ACHN (cell line): ENCODE measurements at places on chromosomes 3 and 15.

GRCh38 chr3:514192-514591 is 317.6 kb downstream of the CHL1 start:
- DNase-seq: no peak

GRCh38 chr3:34065901-34066300 is 267.5 kb downstream of the PDCD6IP start:
- no peak for DNase-seq

DNA sequence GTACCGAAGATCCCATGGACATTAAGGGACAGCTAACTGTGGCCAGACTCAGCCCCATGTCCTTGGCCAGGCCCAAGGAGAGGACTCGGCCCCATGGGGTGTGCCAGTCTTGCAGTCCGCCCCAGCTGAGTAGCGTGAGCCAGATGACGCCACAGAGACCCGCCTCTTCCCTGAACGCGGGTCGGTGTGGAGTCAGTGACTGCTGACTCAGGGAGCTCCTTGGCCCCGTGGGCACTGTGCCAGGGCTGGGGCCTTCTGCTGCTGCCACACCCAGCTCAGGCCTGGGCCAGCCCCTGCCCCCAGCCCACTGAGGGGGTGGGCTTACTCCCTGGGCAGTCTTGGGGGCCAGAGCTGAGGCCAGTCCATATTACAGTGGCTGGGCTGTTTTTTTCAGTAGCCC is 52.8 kb downstream of the PLXNA1 start:
- DNase-seq: peak; percentile 79

- DNase-seq: no peak
Measured at GRCh38 chr3:171390051-171390941, 69.9 kb downstream of the TNIK start.

DNA sequence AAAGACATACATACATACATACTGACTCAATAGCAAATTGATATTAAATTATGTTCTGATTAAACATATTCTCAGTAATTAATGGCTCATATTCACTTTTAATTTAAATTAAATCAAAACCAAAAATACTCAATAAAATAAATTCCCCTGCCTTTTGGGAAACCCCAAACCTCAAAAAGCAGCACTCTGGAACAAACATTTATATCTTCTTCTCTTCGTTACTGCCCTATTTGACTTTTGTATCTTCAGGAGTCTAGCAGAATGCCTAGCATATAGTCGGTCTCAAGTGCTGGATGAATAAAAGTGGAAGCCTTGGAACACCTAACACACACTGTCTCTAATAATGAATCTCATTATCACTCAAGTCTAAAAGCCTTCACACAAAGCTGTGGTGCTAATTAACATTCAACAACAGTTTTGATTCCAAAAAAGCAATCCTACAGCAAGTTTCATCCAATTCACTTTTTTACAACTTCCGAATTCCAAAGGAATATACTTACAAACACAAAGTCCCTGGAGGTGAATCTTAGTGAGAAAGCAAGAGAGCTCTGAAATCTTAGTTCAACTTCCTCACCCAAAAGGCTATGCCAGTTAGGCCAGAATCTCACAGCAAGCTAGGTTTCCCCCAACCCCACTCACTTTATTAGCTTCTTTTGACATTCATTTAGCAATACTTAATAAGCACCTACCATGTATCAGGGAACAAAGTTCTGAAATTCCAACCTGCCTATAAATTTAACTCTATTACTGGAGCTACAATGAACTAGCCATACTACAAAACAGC is 35.0 kb downstream of the GSK3B start:
- no peak for DNase-seq

- DNase-seq: no peak
Measured at GRCh38 chr3:76826861-76827260, 213.0 kb upstream of the ROBO2 start.

DNA sequence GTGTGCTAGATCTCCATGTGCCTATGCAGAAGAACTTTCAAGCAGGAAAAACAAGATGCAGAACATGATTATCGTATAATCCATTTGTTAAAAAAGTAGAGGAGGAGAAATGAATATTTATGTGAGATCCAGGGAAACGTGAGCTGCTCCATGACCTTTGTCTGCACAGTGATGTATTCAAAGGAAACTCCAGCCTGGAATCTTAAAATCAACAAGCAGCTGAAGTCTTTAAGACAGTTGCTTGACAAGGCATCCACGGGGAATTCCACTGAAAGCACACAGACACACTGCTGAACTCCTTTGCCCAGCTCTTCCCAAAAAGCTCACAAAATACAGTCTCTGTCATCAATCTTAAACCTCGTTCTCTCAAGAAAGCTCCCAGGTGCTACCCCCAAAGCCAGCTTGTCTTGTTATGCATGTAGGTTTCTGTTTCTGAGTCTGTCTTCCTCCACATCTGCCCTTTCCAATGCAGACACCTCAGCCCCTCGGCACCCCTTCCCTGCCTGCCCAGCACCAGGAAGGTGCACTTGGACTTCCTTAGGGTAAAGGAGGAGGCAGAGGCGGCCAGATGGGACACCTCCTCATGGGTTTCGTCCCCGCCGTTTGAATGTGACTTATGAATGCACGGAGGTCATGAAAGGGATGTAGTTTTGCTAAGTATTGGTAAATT is 28.7 kb downstream of the LRRK1 start:
- no peak for DNase-seq

- peak; percentile 37 for DNase-seq
Measured at GRCh38 chr15:63052961-63053698, 10.6 kb downstream of the TPM1 start.

DNA sequence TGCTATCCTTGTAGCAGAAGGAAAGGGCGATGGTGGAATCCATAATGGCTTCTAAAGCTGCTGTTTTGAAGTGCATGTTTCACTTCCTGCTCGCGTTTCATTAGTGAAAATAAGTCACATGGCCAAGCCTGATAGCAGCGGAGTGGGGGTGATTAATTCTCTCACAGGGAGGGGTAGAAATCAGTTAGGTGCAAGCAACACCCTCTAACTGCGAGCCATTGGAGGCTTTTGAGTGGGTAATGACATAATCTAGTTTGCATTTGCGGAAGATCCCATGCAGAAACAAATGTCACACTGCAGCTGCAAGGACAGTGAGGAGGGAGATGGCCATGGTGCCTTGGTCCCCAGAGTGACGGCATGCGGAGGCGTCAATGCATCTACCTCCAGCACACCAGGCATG is 41.1 kb downstream of the CACNA2D3 start:
- no peak for DNase-seq

- DNase-seq: peak; percentile 80
Measured at GRCh38 chr15:43776718-43777266, at the start of gene ELL3. Gene ELL3 (minus strand): TSS chr15:43776966. CDS start chr15:43776901, 65 bp downstream.

DNA sequence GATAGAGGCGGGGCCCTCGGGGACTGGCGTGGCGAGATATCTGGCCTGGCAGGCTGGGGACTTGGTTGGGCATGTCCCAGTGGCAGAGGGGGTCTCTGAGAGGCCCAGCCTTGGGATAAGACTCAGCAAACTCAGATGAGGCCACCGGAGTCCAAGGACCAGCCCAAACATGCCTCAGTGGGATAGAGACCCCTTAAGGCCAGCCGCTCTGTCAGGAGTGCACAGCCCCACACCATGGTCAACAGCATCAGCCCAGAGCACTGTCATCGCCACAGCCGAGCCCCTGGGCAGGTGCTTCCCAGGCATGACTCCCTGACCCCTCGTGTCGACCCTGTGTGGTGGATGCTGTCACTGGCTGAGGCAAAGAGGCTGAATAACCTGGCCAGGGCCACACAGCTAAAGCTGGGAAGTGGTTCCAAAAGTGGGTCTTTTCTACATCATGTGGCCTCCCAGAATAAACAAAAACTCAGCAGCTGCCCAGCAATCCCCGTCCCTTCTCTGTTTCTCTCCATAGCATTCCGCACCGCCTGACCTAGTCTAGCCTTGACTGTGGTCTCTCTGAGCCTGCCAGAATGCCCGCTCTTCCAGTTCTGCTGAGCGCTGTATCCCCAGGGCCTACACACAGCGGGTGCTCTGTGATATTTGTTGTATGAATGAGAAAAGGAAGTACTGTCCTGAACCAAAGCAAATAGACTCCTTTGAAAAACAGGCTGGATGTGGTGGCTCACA is 15.1 kb downstream of the CTSH start:
- DNase-seq: no peak

GRCh38 chr3:129259612-129260477 is 10.4 kb downstream of the COPG1 start:
- DNase-seq: no peak

DNA sequence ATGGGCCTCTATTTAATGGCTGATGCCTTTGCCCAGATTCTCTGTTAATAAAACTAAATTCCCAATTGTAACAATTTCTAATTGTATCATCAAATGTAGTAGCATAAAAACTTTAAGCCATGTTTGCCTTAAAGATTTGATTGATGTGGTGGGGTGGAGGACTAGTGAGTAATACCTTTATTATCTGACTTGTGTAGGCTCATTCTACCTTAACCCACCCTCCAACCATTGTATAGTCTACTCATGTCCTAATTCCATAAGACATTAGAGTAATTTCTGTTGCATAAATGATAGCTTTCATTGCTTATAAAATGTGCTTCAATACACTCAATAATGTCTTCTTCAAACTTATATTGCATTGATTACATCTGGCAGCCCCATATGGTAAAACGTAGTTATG is 25.8 kb downstream of the SERPINI1 start:
- DNase-seq: no peak

GRCh38 chr15:86432861-86433260 is 353.2 kb downstream of the AGBL1 start:
- DNase-seq: no peak

DNA sequence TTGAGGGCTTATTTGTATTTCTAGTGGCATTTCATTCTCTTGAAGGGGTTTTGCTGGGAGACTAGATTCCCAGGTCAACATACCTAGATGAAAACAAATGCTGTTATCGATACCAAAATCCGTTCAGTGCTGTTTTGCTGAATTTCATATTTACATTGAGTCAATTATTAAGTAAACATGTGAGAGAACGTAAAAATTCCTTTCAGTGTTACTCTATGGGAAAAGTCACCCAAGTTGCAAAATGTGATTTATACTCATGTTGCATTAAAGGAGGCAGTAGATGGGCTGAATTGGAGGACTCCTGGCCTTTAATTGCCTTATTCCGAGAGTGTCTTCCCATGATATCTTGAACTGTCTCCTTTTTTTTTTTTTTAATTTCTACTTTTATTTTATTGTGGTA is 1011.3 kb upstream of the NR2F2 start:
- no peak for DNase-seq

GRCh38 chr3:74210739-74211138 is 403.7 kb downstream of the CNTN3 start:
- no peak for DNase-seq

- no peak for DNase-seq
Measured at GRCh38 chr3:196559826-196560225, 8.5 kb downstream of the WDR53 start.

- no peak for DNase-seq
Measured at GRCh38 chr3:68032209-68032608, 377.8 kb upstream of the SUCLG2 start.

GRCh38 chr15:32885713-32886112 is 167.9 kb downstream of the GREM1 start:
- no peak for DNase-seq

- DNase-seq: no peak
Measured at GRCh38 chr3:10655105-10655504, 149.7 kb upstream of the ATP2B2 start.

DNA sequence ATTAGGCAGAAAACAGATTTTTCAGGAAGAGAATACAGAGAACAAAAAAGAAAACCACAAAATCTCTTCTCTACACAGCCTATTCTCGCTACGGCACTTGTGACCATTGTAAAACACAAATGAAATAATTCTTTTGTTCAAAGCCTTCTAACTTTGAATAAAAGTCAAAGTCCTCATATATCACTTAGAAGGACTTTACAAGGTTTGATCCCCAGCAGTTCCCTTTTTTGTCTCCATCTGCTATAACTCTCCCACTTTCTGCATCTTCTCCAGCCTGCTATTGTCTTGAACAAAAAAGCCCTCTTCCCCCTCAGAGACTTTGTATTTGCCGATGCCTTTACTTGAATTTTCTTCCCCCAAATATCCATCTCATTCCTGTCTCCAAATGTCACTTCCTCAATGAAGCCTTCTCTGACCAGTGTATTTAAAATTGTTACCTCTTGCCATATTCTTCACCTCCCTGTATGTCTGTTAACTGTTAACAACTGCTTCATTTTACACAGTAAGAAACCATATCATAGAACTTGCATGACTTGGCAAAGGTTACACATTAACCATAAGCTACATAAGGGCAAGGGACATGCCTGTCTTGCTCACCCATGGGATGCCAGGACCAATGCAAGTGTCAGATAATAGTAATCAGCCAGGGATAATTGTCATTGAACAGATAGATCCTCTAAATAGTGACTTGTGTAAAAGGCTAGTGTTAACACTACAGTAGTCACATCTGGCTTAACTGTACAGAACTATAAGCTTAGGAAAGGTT is 122.4 kb downstream of the CBLB start:
- peak; percentile 63 for DNase-seq

DNA sequence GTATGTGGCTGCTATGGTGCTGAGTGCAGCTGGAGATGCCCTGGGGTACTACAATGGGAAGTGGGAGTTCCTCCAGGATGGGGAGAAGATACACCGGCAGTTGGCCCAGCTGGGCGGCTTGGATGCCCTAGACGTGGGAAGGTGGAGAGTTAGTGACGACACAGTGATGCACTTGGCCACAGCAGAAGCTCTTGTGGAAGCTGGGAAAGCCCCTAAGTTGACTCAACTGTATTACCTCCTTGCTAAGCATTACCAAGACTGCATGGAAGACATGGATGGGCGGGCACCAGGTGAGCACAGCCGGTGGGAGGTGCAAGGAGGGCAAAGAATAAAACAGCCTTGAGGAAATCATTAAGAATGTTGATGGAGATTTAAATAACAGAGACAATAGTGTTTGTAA is 2.9 kb downstream of the ADPRH start:
- DNase-seq: no peak

DNA sequence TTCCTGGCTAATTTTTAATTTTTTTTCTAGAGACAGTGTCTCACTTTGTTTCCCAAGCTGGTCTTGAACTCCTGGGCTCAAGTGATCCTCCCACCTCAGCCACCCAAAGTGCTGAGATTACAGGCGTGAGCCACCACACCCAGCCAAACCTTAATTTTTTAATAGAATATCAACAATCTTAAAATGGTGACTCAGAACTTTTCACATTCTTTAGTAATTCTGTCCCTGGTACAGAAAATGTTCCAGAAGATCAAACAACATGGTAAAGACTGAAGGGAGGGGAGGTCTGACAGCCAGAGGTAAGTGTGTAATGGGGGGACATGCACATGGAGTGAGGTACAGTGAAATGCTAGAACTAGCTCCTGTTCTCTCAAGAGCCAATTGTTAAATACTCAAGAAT is 38.2 kb downstream of the DNAH12 start:
- no peak for DNase-seq

DNA sequence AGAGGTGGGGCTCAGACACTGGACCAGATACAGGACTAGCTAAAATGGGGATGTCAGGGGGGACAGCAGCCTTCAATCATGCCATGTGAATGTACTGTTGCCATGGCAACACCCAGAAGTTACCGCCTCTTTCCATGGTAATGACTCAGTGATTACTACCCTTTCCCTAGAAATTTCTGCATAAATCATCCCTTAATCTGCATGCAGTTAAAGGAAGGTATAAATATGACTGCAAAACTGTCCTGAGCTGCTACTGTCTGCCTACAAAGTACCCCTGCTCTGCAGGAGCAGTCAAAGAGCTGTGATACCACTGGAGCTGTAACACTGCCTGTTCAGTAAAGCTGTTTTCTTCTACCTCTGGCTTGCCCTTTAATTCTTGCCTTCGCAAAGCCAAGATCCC is 168.2 kb downstream of the PEAK1 start:
- no peak for DNase-seq
